Tibial artery (tissue), 4 donors: ENCODE measurements at places on chromosomes 6 and 20.

DNA sequence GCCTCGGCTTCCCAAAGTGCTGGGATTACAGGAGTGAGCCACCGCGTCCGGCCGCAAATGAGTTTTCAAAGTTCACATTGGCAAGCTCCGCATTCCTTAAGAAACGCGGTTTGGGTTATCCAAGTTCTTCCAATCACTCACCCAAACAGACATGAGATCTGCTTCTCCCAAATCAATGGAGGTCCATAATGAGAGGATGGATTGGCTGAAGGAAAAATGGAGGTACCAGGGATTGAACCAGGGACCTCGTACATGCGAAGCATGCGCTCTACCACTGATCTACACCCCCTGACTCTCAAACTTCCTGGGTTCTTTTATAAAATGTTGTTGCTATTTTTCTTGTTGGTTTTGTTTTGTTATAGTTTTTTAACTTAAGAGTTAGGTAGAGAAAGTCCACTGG, 170.0 kb downstream of the GPX5 start:
- no peak for DNase-seq

DNA sequence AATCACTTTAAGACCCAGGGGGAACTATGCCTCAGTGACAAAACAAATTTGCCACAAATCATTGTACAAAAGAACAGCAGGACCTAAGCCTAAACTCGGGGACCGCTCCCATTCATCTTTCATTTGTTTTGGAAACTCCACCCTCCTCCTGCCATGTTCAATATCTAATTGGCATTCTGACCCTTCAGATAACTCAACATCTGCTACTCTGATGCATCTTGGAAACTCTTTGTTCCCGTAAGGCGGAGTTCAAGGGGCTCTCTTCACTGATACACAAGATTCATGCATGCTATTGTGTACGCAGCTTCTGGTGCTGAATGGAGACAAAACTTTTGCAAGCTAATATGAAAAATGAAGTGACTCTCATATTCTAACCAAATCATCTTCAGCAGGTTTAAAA, 187.6 kb downstream of the ZFP64 start:
- no peak for DNase-seq

DNA sequence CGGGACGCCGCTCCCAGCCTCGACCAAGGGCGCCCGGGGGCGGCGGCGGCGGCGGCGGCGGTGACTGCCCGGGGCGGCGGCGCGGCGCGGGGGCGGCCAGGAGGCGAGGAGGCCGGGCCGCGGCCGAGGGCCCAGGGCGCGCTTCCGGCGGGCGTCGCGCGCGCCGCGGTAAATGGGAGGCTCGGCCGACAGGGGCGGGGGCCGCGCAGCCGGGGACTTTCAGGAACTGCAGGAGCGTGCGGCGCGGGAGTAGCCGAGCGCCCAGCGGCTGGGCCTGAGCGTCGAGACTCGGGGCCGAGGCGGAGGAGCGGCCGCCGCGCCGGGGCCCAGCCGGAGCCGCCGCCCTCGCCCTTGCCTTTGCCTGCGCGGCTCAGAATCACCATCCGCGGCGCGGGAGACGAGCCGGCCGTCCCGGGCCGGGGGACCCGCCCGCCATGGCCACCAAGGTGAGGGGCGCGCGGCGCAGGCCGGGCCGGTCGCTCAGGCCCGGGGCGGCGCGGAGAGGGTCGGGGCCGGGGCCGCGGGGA, at the start of gene SNX9:
SNX9 (plus strand) TSS at position 246 of the 527 bp plus-strand sequence; CDS start at position 435, 189 bp downstream.
- DNase-seq, result peak; percentile 76

DNA sequence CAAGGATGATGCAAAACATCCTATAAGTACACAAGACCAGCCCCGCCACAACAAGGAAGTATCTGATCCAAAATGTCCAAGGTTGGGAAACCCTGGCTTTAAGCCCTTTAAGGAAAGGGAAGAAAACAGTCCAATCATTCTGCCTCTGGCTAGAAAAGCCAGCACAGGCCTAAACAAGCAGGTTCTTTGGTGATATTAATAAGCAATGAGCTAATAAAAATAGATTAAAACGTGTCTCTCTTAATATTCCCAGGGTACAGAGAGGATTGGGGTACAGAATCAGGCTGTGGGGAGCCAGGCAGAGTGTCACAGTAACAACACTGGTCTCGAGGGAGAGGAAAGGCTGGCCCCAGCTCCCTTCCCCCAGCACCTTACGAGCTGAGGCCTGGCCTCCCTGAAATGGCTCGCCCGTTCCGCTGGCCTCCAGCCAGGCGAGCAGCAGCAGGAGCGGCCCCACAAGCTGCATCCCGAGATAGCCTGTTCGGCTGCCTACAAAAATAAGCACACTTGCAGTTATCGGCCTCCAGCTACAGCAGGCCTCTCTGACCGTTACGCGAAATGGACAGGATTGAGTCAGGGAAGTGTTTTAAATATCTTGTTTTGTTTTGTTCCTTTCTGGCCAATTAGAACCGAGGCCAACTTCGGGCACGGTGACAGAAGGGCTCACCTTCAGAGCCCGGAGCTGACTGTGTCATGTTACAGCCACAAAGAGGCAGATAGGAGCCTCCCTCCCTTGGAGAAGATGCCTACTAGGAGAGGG, 4.0 kb upstream of the ZMYND8 start:
- peak; percentile 88 for DNase-seq

- DNase-seq, result peak; percentile 93
These were observed at the start of gene RIPK1 for GRCh38 chr6:3068329-3069214. Gene RIPK1 (plus strand): TSS chr6:3068494. CDS start chr6:3076824, 8,330 bp downstream.

DNA sequence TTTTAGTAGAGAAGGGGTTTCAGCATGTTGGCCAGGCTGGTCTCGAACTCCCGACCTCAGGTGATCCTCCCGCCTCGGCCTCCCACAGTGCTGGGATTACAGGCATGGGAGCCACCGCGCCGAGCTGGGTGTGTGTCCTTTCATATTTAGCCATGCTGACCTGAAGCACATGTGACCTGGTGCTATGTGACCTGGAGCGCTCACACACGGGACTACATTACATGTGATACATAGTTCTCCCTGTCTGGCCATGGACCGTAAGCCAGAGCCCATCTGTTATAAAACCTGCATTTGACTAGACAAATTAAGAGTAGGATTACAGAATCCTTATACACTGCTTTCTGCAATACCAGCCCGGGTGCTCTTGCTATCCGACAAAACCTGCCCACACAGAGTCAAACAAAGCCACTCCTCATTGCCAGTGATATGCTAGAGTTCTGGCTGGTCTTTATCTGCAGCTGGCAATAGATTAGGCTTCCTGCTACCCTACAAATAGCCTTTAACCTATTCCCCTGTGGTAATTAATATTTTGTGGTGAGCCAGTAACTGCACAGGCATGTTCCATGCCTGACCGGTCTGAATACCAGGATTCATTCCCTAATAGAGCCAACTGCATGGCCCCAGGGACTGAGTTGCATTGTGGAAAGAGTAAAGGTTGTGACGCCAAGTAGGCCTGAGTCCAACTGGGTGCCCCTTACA, 26.3 kb upstream of the FAM50B start:
- no peak for DNase-seq

DNA sequence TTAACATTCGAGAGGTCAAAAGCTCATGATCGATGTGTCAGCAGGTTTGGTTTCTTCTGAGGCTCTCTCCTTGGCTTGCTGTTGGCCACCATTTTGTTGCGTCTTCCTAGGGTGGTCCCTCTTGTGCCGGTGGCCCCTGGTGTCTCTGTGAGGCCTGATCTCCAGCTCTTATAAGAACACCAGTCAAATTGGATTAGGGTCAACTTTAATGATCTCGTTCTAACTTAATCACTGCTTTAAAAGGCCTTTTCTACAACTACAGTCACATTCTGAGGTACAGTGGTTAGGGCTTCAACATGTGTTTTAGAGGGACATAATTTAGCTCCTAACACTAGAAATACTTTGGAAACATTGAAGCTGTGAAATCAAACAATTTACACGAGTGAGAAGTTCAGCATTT, 240.8 kb upstream of the KCNQ5 start:
- no peak for DNase-seq

- no peak for DNase-seq
These were observed 148.4 kb upstream of the EYA4 start for GRCh38 chr6:133092771-133093170.

DNA sequence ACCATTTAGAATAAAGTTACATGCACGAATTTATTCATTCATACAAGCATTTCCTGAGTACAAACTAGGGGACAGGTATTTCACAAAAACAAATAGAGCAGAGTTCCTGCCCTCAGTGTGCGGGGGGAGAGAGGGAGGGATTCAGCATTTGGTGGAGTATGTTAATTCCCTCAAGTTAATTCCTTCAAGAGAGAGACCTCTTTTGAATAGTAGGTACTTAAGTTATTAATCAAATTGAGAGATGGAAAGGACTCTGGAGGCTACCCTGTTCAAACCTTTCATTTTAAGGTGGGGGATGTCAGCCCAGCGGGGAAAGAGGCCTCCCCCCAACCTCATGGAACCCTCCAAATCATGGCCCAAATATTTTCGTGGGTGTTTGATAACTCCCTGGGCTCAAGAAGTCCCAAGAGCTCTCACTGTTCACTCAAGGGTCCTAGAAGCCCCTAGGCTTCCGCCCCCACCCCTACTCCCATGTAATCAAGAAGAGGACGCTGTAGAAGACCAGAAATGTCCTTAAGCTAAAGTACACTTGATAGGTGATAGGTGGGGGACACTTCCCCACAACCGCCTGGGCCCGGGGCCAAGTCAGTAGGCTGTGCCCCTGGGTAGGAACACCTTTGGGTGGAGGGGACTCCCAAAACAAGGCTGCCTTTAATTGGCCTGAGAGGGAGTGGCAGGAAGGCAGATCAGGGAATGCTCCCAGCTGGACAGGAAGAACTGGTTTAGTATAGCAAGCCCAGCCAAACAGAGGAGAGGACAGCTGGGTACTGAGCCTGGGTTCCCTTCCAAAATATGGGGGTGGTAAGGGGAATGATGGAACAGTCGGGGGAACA, 2.9 kb downstream of the SDC4 start:
- DNase-seq, result peak; percentile 65
